Breast epithelium (tissue), 4 donors: ENCODE measurements at places on chromosomes 5 and 9. TPM values are rescaled to one million over a fixed set of nuclear protein-coding genes. Genes with fewer than 3 reads are reported as not detected.

DNA sequence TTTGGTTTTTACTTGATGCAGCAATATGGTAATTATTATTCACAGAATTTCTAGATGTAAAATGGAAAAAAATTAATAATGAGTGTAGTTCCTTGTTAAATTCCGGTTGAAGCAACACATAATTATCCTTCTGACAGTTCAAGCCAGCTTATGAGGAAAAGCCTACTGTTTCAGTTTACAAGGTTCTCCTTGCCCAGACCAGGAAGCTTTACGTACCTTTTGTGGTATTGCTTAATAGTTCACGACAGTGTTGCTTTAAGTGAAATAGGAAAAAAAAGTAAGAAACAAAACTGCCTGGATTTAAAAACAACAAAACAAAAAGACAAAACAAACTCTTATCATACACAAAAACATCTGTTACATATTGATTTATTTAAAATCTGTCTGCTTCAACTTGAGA lies 547.3 kb upstream of the C9orf72 start:
- no peak overlapping the region for H3K27ac ChIP-seq
- no peaks in the 10 kb centered on the region for H3K36me3 ChIP-seq
- H3K4me3 ChIP-seq: no peak overlapping the region
- no peak for DNase-seq
- H3K27me3 ChIP-seq: no peaks in the 10 kb centered on the region

LRRC19 gene
- not detected for total RNA-seq

DNA sequence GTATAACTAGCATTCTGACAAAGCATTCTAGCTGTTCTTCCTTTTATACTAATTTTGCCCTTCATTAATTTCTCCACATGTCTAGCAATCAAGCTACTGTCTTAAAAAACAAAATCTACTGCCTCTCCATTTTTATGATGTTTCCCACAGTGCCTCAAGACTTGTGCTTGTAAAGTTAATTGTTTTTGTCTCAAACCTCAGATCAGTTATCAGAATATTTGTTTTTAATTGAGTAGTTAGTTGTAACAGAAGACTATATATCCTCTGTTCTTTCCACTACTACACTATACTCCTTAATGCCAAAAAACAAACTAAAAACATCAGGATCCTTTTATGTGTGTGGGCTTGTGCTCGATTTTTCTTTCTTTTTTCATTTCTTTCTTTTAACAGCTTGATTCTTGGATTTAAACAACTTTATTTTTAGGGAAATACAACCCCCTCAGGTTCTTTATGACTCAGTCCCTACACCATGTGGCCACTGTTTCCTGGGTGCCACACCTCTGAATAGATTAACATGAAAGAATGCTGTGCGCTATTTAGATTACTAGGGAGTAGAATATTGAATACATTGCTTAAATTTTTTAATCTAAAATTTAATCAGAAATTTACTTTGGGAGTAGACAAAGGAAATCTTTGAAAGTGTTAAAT lies 1.2 kb downstream of the ASPN start:
- DNase-seq: no peak
- H3K27me3 ChIP-seq: no peaks in the 10 kb centered on the region
- no peaks in the 10 kb centered on the region for H3K36me3 ChIP-seq
- H3K4me3 ChIP-seq: no peak overlapping the region
- peak overlapping the region; percentile 56 for H3K27ac ChIP-seq

DNA sequence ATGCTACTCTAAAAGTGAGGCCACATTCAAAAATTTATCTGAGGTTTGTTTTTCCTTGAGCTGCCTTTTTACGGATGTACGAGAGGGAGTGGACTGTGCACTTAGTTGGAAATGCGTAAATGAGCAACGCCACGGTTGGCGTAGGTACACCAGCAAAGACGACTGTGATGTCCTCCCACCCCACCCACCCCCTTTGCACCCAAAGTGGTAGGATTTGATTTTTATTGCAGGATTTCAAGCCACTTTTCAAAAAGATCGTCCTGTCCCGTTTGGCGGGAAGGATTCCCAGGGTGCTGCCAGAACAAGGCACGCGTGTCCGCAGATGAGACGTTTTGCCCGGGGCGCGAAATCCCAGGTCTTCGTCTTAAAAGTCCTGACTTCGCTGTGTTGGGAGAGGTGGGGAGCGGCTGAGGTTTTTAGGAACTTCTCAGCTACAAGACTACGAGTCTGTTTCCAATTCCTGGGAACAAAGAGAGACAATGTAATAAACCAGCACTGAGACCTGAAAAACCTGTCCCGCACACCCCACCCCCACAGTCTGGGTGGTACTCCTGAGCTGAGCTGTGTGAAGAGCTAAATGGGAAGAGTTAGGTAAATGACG lies 1.0 kb upstream of the TLE1 start:
- peak; percentile 71 for DNase-seq
- H3K27ac ChIP-seq: peak overlapping the region; percentile 92
- H3K36me3 ChIP-seq: no peaks in the 10 kb centered on the region

GRCh38 chr9:68933434-68934328 lies 80.2 kb downstream of the PRKACG start:
- H3K36me3 ChIP-seq: no peaks in the 10 kb centered on the region
- H3K27ac ChIP-seq: no peak overlapping the region
- DNase-seq: no peak
- H3K4me1 ChIP-seq: no peaks in the 10 kb centered on the region

CTXN3 gene
- not detected for total RNA-seq

GRCh38 chr5:173487300-173487699 lies 129.2 kb downstream of the BOD1 start:
- peak overlapping the region; percentile 82 for H3K27ac ChIP-seq
- no peak for DNase-seq
- no peaks in the 10 kb centered on the region for H3K36me3 ChIP-seq
- no peaks in the 10 kb centered on the region for H3K4me1 ChIP-seq
- no peak overlapping the region for H3K4me3 ChIP-seq

DNA sequence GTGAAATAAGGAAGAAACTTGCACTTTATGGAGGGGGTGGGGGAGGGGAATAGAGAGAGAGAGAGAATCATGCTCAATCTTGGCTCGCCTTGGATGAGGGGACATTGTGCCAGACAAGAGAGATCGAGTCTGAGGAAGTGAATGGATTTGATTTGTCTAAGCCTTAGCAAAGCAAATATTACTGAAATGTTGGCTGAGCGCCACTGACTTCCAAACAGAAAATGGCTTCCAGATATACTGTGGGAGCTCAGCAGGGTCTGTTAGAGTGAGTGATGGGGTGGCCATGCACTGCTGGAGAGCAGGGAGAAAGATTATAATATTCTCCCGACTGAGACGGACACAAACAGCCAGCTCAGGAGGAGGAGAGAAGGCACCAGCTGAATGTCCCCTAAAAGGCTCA lies 34.5 kb downstream of the BRINP1 start:
- H3K36me3 ChIP-seq: no peaks in the 10 kb centered on the region
- DNase-seq: no peak
- no peaks in the 10 kb centered on the region for H3K27me3 ChIP-seq
- no peak overlapping the region for H3K4me3 ChIP-seq
- H3K27ac ChIP-seq: peak overlapping the region; percentile 54

GDA gene
- total RNA-seq: 3.0 TPM

DNA sequence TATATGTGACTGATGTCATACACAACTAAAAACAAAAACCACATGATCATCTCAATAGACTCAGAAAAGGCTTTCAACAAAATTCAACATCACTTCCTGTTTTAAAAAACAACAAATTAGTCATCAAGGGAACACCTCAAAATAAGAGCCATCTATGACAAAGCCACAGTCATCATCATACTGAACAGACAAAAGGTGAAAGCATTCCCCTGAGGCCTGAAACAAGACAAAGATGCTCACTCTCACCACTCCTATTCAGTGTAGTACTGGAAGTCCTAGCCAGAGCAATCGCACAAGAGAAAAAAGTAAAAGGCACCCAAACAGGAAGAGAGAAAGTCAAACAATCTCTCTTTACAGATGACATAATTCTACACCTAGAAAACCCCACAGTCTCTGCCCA lies 893.5 kb upstream of the EDIL3 start:
- H3K27ac ChIP-seq: no peak overlapping the region
- H3K4me3 ChIP-seq: no peak overlapping the region
- DNase-seq: no peak
- H3K4me1 ChIP-seq: no peaks in the 10 kb centered on the region
- H3K27me3 ChIP-seq: no peaks in the 10 kb centered on the region

DNA sequence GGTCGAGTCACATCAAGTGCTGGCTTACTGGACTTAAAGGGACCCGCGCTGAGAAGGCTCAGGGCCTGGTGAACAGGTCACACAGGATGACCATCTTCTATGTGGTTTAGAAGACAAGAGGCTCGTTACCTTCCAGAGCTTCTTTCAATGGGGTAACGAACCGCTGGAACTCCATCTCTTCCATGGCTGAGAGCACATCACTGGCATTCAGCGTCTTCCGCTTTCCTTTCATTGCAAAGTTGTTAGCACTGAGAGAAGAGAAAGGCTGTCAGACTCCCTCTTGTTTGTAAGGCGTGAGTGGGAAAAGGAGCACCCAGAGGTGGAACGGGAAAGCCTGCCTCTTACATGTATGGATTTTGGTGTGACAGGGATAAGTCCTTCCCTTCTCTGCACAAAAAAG lies 994 bp downstream of the POLE3 start:
- no peaks in the 10 kb centered on the region for H3K27me3 ChIP-seq
- H3K36me3 ChIP-seq: no peaks in the 10 kb centered on the region
- no peaks in the 10 kb centered on the region for H3K4me1 ChIP-seq
- H3K27ac ChIP-seq: peak overlapping the region; percentile 99
- peak overlapping the region; percentile 80 for H3K4me3 ChIP-seq

SOWAHA gene
- total RNA-seq: 3.2 TPM

GRCh38 chr5:59741599-59741998 lies 151.9 kb downstream of the PDE4D start:
- H3K4me1 ChIP-seq: no peaks in the 10 kb centered on the region
- H3K4me3 ChIP-seq: no peak overlapping the region
- no peaks in the 10 kb centered on the region for H3K36me3 ChIP-seq
- H3K27ac ChIP-seq: no peak overlapping the region
- no peak for DNase-seq

GRCh38 chr5:170184737-170185136 lies 48.0 kb upstream of the C5orf58 start:
- H3K27ac ChIP-seq: no peak overlapping the region
- no peaks in the 10 kb centered on the region for H3K4me1 ChIP-seq
- no peaks in the 10 kb centered on the region for H3K36me3 ChIP-seq
- no peaks in the 10 kb centered on the region for H3K27me3 ChIP-seq
- DNase-seq: no peak

- H3K27me3 ChIP-seq: no peaks in the 10 kb centered on the region
- DNase-seq: no peak
- H3K4me3 ChIP-seq: no peak overlapping the region
- no peak overlapping the region for H3K27ac ChIP-seq
Measured at GRCh38 chr5:139012176-139012575, 137.0 kb upstream of the LRRTM2 start.

GRCh38 chr9:573691-574410 lies 267.6 kb upstream of the DMRT1 start:
- no peak overlapping the region for H3K4me3 ChIP-seq
- H3K27me3 ChIP-seq: no peaks in the 10 kb centered on the region
- peaks cover 12% of the 10 kb centered on the region for H3K4me1 ChIP-seq
- H3K27ac ChIP-seq: no peak overlapping the region

- H3K4me1 ChIP-seq: no peaks in the 10 kb centered on the region
- H3K27ac ChIP-seq: peak overlapping the region; percentile 68
- no peaks in the 10 kb centered on the region for H3K36me3 ChIP-seq
- H3K27me3 ChIP-seq: no peaks in the 10 kb centered on the region
- peak; percentile 76 for DNase-seq
Measured at GRCh38 chr9:98142182-98142907, 23.3 kb upstream of the TRIM14 start.

SARDH gene
- total RNA-seq: 2.0 TPM

BTNL3 gene
- total RNA-seq: not detected
